T-helper 22 cell (primary cell): ENCODE measurements at places on chromosomes 1 and 21.

DNA sequence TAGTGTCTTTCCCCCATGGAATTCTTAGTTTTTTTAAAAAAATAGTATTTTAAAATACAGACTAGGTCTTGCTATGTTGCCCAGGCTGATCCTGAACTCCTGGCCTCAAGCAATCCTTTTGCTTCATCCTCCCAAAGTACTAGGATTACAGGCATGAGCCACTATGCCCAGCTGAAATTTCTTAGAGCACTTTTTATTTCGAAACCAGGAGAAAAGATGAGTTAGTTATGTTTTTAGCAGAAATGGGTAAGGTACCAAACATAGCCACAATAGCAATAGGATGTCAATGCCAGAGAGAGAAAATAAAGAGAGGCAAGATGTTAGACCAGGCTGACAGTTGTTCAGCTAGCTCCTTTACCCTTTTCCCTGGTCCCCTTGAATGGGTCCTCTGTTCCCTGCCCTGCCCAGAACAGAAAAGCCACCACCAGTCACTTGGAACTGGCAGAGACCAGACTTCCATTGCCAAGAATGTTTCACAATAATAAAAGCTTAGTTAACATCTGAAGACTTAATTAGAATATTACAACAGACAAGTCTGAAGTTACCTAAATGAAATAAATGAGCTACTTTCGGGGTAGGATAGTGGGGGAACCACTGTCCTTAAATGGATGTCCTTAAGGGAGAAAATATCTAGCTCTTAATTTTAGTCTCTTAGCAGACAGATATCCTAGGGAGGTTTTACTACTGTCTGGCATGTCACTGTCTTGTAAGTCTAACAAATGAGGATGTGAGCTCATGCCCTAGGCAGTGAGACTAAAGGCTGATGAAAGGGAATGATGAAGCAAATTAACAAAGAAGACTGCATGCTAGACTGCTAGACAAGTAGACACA is 54.3 kb downstream of the ABL2 start:
- no peak for DNase-seq

DNA sequence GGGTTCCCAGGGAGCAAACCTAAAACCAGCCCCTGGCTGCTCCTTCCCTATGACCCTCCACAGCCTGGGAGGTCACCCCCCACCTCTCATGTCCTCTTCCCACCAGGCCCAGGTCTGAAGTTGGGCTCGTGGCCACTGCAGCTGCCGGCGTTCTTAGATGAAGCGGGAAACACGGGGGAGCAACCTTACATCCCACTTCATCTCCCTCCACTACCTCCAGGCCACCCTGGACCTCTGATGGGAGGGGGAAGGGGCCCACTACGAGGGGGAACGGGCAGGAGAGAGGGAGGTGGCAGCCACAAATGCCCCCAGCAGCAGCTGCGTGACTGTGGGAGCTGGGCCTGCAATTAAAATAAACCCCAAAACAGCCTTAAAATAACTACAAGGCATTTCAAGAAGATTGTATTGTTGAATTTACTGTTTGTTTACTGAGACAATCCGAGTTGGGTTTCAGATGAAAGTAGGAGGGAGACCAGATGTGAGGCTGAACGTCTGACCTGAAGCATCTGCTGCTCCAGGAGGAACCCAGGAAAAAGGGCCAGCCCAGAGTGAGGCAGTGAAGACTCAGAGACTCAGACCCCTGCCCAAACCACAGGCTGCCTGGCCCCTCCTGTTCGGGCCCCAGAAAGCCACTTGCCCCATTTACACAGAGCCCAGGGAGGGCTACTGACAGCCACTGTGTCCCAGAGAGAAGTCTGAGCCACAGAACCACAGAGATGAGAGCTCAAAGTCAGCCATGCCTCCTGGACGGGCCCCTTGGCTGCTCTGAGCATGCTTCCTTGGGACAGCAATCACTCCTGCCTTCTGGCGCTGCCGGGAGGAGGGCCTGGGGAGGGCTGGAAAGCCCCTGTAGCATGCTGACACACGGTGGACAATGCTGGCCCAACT is 59.8 kb downstream of the GLIS1 start:
- DNase-seq = no peak

DNA sequence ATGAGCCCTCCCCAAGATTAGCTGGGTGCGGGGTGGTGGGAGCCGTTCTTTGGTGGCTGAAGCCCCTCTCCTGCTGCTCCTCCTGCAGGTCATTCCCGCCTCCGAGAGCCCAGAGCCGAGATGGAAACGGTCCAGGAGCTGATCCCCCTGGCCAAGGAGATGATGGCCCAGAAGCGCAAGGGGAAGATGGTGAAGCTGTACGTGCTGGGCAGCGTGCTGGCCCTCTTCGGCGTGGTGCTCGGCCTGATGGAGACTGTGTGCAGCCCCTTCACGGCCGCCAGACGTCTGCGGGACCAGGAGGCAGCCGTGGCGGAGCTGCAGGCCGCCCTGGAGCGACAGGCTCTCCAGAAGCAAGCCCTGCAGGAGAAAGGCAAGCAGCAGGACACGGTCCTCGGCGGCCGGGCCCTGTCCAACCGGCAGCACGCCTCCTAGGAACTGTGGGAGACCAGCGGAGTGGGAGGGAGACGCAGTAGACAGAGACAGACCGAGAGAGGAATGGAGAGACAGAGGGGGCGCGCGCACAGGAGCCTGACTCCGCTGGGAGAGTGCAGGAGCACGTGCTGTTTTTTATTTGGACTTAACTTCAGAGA is 448 bp downstream of the G0S2 start:
- no peak for DNase-seq

DNA sequence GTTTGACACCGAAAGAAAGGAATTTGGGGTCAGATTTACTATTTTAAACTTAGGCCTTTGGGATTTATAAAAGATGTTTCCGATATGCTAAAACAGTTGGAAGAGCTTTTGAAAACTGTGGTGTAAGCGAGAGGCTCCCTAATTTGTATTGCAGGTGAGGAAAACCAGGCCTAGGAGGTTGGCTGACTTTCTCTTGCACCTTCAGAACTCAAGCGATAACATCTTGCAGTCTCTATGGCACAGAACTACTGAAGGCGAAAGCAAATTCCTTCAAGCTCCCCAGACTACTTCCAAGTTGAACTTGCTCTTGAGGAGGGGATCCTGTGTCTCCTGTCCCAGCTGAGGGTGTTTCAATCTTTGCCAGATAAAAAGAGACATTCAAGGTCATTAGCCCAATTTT is 685.7 kb downstream of the ADGRL2 start:
- no peak for DNase-seq

DNA sequence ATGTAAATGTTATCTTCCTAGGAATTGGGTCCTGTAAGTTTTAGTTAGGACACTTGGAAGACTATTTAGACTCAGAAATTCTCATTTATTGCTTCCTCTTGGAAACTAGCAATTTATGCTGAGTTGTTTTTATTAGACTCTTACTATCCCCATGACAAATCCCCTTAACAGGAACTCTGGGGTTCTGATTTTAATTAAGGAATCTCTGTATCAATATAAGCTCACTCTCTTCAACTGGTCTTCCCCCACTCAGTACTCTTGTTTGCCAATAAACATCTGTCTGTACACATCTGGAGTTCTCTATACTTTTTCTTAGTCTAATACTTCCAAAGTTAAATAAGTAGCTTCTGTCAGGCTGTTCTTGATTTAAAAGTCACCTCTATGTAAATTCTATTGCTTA is 64.1 kb upstream of the TBX15 start:
- no peak for DNase-seq

DNA sequence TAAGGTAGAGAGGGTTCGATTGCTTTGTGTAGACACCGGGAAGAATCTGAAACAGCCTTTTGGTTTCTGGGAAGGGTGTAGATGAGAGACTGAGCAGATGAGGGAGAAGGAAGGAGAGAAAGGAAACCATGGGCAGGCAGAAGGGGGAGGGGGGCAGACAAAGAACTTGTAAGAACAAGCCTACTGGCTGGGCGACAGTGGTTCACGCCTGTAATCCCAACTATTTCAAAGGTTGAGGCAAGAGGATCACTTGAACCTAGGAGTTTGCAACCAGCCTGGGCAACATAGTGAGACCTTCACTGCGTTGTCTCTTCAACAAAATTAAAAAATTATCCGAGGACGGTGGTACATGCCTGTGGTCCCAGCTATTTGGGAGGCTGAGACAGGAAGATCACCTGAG is 106.2 kb downstream of the TM2D1 start:
- DNase-seq = no peak

GRCh38 chr1:229058111-229058561 is 212.8 kb upstream of the RAB4A start:
- DNase-seq = peak; percentile 7

GRCh38 chr1:119006406-119007279 is 18.5 kb upstream of the TBX15 start:
- no peak for DNase-seq

DNA sequence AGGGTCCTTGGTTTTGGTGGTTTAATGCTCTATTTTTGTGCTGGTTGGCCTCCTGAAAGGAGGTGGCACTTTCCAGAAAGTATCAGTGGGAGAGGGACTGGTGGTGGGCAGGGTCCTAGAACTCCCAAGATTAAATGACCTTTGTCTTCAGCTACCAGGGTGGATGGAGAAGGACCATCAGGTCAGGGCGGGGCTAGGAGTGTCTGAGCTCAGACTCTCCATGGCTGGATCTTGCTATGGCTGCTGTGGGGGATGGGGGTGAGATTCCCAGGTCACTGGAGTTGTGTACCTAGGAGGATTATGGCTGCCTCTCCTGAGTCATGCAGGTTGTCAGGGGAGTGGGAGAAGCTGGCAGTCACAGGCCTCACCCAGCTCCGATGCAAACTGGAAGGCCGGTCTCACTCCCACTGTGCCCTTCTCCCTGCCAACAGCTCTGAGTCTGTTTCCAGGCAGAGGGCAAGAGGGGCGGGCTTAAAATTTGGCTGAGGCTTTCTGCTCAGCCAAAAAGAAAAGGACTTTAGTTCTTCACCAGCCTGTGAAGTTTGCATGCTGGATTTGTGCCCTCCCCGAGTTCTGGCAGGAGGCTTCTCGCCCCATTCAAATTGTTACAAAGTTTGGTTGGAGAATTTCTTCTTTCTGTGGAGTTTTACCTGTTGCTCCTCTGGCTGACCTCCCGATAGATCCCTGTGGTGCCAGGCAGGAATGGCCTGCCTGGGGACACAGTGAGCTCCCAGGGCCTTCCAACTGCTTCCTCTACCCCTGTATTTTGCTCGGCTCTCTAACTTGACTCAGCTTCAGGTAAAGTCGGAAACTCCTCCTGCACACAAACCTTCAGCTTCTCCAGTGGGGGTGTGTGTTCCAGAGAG is 13.1 kb upstream of the KYAT3 start:
- DNase-seq = no peak

- peak; percentile 29 for DNase-seq
These were observed 772 bp downstream of the ADAM15 start for GRCh38 chr1:155051777-155052398.

DNA sequence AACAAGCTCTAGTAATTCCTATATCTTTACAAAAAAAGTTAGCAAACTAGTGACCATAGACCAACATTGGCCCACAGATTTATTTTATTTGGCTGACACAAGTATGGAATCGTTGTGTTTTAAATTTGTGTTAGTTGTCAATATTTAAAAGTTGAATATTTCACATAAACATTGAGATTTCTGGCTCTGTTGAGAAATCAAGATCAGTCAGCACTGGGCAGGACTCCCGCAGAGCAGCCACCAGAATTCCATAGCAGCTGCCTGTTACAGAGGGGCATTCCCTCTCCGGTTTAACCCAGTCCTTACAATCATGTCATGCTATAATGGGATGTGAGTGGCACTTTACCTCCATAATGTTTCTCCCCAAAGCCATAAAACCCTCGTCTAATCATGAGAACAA is 79.2 kb upstream of the NRIP1 start:
- no peak for DNase-seq

- DNase-seq = no peak
These were observed 534.5 kb downstream of the OMA1 start for GRCh38 chr1:58011978-58012377.

- DNase-seq = no peak
These were observed 6.2 kb upstream of the ACP6 start for GRCh38 chr1:147676311-147677085.

DNA sequence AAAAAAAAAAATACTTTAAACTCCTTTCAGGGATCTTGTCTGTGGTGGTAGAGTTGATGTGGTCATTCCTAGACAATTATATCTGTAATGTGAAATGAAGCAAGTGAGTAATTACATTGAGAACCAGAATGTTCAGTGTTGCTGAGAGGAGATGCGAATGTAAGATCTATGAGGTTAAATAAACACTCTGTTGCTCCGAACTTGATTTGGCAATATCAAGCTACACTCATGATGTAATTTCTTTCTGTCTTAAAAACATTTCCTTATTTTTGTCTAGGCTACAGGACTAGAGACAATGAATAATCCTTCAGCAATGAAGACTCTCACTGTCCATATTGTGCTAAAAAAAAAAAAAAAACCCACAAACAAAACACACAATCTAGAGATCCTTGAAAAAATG is 63.1 kb upstream of the IGSF5 start:
- no peak for DNase-seq

- no peak for DNase-seq
These were observed 28.3 kb upstream of the GORAB start for GRCh38 chr1:170503665-170504064.

DNA sequence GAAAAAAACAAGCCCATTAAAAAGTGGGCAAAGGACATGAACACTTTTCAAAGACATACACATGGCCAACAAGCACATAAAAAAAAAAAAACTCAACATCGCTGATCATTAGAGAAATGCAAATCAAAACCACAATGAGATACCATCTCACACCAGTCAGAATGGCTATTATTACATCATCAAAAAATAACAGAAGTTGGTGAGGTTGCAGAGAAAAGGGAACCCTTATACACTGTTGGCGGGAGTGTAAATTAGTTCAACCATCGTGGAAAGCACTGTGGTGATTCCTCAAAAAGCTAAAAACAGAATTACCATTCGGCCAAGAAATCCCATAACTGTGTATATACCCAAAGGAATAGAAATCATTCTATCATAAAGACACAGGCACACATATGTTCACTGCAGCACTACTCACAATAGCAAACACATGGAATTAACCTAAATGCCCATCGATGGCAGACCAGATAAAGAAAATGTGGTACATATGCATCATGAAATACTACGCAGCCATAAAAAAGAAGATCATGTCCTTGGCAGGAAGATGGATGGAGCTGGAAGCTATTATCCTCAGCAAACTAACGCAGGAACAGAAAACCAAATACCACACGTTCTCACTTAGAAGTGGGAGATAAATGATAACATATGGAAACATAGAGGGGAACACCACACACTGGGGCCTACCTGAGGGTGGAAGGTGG is 70.1 kb downstream of the INTS7 start:
- DNase-seq = no peak

DNA sequence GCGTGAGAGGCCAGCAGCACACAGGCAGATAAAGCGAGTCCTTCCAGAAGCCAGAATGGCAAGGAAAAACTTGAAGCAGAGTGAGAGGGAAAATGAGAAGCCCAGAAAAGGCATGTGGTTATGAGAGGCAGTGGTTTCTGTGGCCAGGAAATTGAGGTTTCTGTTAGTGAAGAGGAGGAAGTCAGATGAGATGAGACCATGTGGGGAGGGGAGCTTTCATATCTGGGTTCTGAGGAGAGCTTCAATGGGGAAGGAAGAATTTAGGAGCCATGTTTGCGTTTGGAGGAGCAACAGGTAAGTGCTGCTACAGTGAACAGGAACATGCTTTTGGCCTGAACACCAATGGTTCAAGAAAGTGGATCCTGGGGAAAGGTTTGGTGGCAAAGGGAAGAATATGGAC is 6.1 kb upstream of the CD1A start:
- DNase-seq = no peak
